Activated T-helper 1 cell treated with anti-CD3 and anti-CD28 coated beads, Interleukin-12 subunit alpha, Interleukin-12 subunit beta, Interleukin-2, Interleukin-4 antibody, amounts not matched to agents 30 ng/mL and 10 ng/mL and 1 ng/mL, durations not matched to agents 14 hours and 24 hours and 36 hours (primary cell): ENCODE measurements at places on chromosomes 7 and 10.

DNA sequence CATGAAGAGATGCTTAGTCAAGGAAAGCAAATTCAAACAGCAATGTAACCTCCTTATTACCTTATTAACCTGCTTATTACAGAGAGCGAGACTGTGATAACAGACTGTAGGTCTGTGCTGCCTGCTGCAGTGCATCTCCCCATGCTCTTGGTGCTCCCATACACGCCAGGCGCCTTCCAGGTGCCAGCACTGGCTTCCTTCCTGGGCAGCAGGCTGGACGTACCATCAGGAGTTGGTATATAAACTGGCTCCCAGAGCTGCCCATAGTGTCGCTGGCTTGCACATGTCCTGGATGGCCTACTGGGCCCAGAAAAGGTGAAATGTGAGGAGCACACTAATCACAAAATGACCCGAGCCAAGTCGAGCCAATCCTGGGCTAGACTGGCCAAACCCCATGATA is 13.5 kb downstream of the ATP6V0E2 start:
- H3K4me1 ChIP-seq, result peaks cover 6% of the 10 kb centered on the region
- H3K4me3 ChIP-seq, result no peak overlapping the region
- H3K27ac ChIP-seq, result no peak overlapping the region
- H3K27me3 ChIP-seq, result no peaks in the 10 kb centered on the region
- DNase-seq, result no peak
- H3K36me3 ChIP-seq, result no peaks in the 10 kb centered on the region

DNA sequence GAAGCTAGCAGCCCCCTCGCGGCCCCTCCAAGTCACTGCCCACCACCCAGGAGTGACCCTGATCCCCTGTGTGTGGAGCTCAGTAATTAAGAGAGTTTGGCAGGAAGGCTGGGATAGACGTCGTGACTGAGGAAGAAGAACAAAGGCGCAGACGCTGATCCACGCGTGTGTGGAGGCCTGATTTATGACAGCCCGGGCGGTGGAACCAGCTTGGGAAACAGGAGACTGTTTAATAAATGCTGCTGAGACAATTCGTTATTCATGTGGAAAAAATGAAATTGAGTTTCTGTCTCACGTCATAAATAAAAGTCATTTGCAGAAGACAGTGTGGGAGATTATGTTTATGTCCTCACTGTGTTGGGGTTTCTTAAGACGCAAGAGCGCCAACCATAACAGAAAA is 130.8 kb downstream of the ELFN1 start:
- no peak for DNase-seq
- no peak overlapping the region for H3K4me3 ChIP-seq
- H3K36me3 ChIP-seq, result no peaks in the 10 kb centered on the region
- no peaks in the 10 kb centered on the region for H3K4me1 ChIP-seq
- H3K27ac ChIP-seq, result no peak overlapping the region

- H3K36me3 ChIP-seq, result no peaks in the 10 kb centered on the region
- no peaks in the 10 kb centered on the region for H3K27me3 ChIP-seq
- H3K27ac ChIP-seq, result no peak overlapping the region
These were observed 57.0 kb downstream of the CC2D2B start for GRCh38 chr10:95964756-95965155.

GRCh38 chr10:8055420-8056349 is 1.2 kb downstream of the GATA3 start:
- H3K4me3 ChIP-seq, result peak overlapping the region; percentile 98
- H3K36me3 ChIP-seq, result peaks cover 43% of the 10 kb centered on the region
- peaks cover 17% of the 10 kb centered on the region for H3K27me3 ChIP-seq
- H3K4me1 ChIP-seq, result peaks cover 58% of the 10 kb centered on the region

- H3K4me3 ChIP-seq, result no peak overlapping the region
- peaks cover 94% of the 10 kb centered on the region for H3K4me1 ChIP-seq
These were observed 187.9 kb downstream of the GATA3 start for GRCh38 chr10:8242295-8242872.

DNA sequence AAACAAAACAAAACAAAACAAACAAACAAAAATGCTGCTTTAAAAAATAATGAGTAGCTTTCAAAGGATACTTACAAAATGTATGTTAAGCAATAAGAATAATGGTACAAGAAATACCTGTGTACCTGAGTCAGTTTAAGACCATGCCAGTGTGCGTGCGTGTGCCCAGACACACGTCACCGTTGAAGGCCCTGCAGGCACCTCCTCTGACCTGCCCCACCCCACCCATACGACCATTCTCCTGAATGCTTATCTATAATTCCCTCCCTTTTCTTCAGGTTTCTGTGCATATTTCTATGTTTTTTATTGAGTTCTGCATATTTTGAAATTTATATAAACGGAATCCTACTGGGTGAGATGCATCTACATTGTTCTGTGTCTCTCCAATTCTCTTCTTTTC is 374.2 kb upstream of the KLF6 start:
- no peak overlapping the region for H3K4me3 ChIP-seq
- H3K36me3 ChIP-seq, result no peaks in the 10 kb centered on the region
- DNase-seq, result no peak
- H3K4me1 ChIP-seq, result peaks cover 2% of the 10 kb centered on the region
- peaks cover 3% of the 10 kb centered on the region for H3K27me3 ChIP-seq
- H3K27ac ChIP-seq, result no peak overlapping the region

DNA sequence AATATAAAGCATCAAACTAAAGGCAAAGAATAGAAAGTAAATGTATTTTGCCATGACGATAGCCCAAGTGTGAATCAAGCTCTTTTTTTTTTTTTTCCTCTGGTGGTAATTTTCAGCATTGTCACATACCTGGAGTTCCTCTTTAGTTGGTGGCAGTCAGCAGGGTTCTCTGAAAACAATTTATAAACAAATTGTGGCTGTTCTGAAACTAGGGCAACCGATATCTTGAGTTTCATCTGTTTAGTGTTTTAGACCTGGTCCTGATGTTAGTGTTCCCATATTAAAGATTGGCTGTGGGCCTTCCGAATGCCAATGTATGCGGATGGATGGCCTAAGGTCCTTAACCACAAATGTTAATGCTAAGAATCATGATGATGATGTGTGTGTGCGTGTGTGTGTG is 713.1 kb downstream of the GATA3 start:
- no peaks in the 10 kb centered on the region for H3K4me1 ChIP-seq
- H3K27me3 ChIP-seq, result no peaks in the 10 kb centered on the region
- H3K27ac ChIP-seq, result no peak overlapping the region
- DNase-seq, result no peak
- no peaks in the 10 kb centered on the region for H3K36me3 ChIP-seq

DNA sequence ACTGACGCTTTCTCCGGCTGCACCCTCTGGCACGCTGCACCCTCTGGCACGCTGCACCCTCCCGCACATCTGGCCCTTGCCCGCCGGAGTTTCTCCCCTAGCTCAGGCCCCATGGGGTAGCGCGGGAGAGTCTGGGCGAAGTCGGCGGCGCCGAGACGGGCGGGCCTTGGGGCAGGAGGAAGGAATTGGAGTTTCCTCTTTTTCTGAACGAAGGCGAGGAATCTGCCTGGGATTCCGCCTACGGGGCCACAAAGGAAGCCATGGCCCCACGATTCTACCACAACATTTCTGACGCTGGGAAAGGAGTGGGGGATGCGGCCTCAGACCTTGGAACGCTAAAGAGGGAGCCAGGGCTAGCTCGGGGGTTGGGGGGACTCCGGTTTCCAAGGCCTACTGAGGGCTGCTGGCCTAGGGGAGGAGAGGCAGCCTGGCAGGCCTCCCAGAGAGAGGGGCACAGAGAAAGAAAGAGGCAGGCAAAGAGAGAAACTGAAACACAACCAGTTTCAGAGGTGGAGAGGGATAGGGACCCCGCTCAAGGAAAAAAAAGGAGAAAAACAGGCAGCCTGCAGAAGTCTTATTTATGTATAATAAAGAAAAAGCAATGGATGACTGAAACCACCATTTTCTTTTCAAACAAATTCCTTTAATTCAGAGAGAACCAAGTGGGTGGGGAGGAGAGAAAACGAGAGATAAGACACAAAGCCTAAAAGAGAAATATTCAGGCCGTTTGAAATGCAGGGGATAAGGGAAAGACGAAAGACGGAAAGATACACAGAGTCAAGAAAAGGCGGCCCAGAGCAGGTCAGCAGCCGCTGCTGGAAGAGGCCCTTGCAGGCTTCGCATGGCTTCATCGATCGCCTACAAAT is 4.3 kb downstream of the TLX1 start:
- no peak overlapping the region for H3K4me3 ChIP-seq
- H3K27me3 ChIP-seq, result peaks cover 85% of the 10 kb centered on the region
- DNase-seq, result no peak
- H3K27ac ChIP-seq, result peak overlapping the region; percentile 71
- H3K4me1 ChIP-seq, result peaks cover 13% of the 10 kb centered on the region

DNA sequence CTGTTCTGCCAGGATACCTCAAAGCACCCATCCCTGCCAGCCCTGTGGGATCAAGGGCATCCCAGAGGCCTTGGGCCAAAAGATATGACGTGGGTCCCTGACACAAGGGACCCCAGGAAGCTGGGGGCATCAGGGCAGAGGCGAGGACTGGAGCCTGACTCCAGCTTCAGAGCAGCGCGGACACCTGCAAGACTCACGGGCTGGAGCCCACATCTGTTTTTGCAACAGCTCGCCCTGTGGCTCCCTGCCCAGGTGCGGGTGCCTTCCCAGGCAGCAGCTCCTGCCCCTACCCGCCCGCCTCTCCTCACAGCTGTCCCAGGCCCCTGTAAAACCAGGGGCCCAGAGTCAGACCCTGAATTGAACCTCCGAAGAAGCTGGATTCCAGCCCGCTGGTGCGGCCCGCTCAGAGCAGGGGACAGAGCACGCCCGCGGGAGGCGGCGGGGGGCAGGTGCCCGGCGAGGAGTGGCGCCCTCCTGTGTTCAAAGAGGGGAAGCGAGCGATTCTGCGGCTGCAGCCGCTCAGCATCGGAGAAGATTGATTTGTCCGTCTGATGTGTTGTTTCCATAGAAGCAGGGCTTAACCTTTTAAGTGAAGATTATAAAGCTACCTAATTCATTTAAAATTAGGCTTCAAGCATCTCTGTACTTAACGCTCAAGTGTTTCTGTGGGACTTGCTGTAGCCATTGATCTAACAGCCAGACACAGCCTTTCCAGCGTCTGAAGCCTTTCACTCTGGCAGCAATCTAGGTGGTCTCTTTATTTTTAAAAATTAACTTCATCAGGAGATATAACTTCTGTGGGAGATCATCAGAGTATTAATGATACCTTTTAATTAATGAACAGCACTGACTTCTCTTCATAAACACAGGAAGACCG is 88.4 kb downstream of the BEND7 start:
- peaks cover 8% of the 10 kb centered on the region for H3K4me1 ChIP-seq
- H3K27me3 ChIP-seq, result peaks cover 30% of the 10 kb centered on the region
- peak; percentile 43 for DNase-seq
- H3K4me3 ChIP-seq, result peak overlapping the region; percentile 58
- no peaks in the 10 kb centered on the region for H3K36me3 ChIP-seq
- no peak overlapping the region for H3K27ac ChIP-seq

DNA sequence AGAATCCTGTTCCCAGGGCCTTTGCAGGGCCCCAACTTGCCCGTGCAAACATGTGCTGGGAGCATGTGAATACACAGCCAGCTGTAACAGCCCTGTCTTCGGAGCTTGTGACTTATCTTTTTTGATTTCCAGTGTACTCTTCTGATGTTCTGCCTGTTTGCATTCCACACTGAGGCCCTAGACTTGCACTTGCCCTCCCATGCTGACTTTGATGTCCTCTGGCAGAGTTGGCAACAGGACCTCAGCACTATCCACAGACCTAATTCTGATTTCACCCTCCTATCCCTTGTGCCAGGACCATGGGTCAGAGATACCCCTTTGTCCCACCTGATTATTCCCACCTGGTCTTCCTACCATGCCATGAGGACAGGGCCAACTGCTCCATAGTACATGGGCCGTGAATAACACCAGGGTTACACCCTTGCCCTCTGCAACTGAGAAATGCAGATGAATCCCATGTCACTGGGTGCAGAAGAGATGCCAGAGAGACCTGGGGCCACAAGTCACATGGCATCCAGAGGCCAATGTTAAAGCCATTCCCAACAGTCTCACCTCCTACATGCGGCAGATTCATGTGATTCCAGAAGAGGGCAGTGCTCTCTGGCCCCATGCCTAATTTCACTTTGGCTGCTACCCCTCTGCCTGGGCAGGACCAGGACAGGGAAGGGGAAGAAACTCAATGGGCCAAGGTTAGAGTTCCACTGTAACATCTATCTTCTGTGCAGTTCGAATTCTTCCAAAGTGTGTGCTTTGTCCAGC is 43.0 kb downstream of the SCRN1 start:
- H3K27me3 ChIP-seq, result no peaks in the 10 kb centered on the region
- H3K27ac ChIP-seq, result no peak overlapping the region
- DNase-seq, result no peak
- no peaks in the 10 kb centered on the region for H3K4me1 ChIP-seq
- H3K36me3 ChIP-seq, result no peaks in the 10 kb centered on the region
- H3K4me3 ChIP-seq, result no peak overlapping the region

- no peaks in the 10 kb centered on the region for H3K27me3 ChIP-seq
- H3K36me3 ChIP-seq, result no peaks in the 10 kb centered on the region
- H3K4me1 ChIP-seq, result no peaks in the 10 kb centered on the region
- DNase-seq, result no peak
- no peak overlapping the region for H3K4me3 ChIP-seq
- no peak overlapping the region for H3K27ac ChIP-seq
These were observed 592.5 kb downstream of the ARL4A start for GRCh38 chr7:13279854-13280435.

GRCh38 chr7:6637544-6638229 is 569 bp downstream of the ZNF316 start:
- H3K4me1 ChIP-seq, result peaks cover 19% of the 10 kb centered on the region
- H3K36me3 ChIP-seq, result peaks cover 30% of the 10 kb centered on the region
- peak; percentile 48 for DNase-seq
- H3K4me3 ChIP-seq, result peak overlapping the region; percentile 84
- H3K27ac ChIP-seq, result peak overlapping the region; percentile 87
- no peaks in the 10 kb centered on the region for H3K27me3 ChIP-seq

DNA sequence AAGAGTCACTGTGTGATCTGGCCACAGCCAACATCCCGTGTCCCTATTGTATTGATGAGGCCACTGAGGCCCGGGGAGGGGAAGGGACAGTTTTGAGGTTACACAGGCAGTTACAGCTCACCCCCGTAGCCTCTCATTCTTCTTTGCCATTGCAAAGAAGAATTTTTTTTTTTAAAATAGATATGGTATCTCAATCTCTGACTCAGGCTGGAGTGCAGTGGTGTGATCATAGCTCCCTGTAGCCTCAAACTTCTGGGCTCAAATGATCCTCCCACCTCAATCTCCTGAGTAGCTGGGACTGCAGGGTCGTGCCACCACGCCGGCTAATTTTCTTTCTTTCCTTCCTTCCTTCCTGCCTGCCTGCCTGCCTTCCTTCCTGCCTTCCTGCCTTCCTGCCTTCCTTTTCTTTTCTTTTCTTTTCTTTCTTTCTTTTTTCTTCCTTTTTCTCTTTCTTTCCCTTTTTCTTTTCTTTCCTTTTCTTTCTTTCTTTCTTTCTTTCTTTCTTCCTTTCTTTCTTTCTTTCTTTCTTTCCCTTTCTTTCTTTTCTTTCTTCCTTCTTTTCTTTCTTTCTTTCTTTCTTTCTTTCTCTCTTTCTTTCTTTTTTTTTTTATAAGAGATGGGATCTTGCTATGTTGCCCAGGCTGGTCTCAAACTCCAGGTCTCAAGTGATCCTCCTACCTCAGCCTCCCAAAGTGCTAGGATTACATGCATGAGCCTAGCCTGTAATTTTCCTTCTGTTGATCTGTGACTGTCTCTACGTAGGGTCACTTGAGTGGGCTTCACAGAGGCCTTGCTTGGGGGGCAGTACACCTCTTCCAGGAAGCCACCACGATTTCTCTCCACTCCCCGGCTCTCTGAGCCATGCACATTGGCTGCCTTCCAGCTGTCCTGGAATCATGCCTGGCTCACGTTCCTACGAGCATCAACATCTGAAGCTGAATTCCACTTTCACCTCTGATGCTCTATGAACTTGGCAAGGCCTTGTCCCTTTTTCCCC is 31.3 kb downstream of the TMEM270 start:
- DNase-seq, result no peak
- H3K4me3 ChIP-seq, result no peak overlapping the region
- H3K27me3 ChIP-seq, result peaks cover 5% of the 10 kb centered on the region
- H3K36me3 ChIP-seq, result no peaks in the 10 kb centered on the region

GRCh38 chr7:9226500-9226899 is 793.1 kb downstream of the NXPH1 start:
- no peaks in the 10 kb centered on the region for H3K27me3 ChIP-seq
- H3K27ac ChIP-seq, result no peak overlapping the region
- no peaks in the 10 kb centered on the region for H3K36me3 ChIP-seq
- H3K4me1 ChIP-seq, result no peaks in the 10 kb centered on the region
- H3K4me3 ChIP-seq, result no peak overlapping the region
